ENCODE measurements at places on chromosomes 7 and 10.
A peak's percentile ranks its signal among the peaks of the same experiment; 100 is the strongest.

- DNase-seq, result no peak
Measured at GRCh38 chr10:123536176-123536845, 129.8 kb upstream of the GPR26 start.

DNA sequence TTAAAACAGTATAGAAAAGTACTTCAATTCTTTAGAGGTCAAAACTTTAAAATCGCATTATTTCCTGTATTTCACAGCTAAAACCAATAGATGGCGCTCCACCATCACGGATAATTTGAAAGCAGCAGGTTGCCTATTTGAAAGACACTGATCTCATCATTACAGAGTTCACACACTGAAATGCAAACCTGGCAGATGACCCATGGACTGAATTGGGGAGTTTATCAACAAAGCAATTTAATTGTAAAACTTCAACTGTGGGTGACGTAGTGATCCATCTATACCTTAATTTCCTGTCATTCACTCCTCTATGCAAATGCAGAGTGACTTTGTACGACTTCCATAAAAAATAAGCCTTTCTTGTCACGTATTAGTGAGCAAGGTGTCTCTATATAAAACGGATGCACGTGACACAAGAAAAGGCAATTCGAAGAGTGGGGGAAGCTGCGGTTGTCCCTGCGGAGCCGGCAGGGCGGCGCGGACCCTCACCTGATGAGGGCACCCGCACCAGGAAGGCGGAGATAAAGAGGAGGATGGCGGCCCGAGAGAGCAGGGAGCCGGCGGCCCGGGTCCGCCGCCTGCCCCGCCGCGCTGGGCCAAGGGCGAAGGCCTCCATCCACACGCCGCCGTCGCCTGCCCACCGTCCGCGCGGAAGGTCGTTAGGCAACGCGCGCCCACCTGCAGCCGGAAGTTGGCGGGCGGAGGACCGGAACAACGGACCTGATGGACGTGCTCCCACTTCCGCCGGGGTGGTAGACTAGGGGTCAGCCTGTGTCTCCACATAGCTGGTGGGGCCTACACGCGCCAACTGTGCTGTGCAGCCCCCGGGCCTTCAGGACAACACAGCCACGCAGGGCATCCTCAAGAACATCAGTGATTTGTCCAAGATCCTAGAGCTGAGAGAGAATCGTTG, at the start of gene ZPBP:
Gene ZPBP (minus strand): TSS at position 668 of the 913 bp plus-strand sequence. CDS start 52 bp downstream, at position 616.
- peak; percentile 35 for DNase-seq

GRCh38 chr10:79593377-79593776, 17.4 kb upstream of the SFTPA1 start:
- DNase-seq, result no peak

DNA sequence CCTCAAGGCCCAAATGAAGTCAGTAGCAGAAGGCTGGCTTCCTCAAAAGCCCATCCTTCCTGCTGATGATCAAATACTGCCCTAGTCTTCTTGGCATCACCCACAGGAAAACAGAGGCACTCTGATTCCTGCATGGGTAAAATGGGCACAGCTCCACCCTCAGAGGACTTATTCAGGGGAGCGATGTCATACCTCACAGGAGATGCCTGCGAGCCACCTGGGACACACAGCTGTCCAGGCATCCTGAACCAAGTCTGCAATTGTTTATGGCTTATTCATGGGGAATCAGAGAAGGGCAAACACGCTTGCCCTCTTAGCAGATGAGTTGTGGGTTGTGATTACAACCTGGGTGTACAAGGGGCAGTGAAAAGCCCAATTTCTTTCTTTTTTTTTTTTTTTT, 22.0 kb upstream of the LMTK2 start:
- no peak for DNase-seq

GRCh38 chr7:133601617-133602016, 348.7 kb downstream of the EXOC4 start:
- DNase-seq, result no peak

- DNase-seq, result no peak
Measured at GRCh38 chr7:140275069-140275965, 98.5 kb upstream of the KDM7A start.

GRCh38 chr7:18659746-18660145, 164.2 kb downstream of the HDAC9 start:
- DNase-seq, result no peak

DNA sequence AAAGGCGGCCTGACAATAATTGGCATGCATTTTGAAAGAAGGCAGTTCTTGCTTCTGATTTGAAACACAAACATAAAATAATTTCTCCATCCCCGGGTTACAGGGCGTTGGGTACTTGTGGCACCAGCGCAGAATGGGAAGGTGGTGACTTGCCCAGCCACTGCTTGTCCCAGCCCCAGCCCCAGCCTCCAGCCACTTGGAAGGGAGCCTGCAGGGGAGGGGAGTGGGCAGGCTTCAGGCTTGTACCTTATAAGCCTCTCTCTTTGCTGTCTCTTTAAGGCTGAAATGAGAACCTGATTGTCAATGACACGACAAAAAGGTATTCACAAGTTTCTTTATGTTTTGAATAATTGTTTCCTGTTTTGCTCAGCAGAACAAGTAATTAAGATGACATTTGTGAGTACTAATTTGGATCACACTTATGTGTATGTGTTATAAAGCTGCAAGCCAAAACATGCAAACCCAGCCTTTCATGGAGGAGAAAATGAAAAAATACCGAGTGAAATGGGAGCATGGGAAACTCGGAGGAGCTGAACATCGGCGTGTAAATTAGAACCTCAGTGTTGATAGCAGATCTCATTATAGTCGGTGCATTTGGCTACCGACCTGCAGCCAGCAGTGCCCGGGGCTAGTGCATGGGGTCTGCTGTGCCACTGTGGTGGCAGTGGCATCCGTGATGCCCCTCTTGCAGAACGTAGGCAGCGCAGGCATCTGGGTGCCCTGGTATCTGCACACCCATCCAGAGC, 129.9 kb downstream of the EBF3 start:
- DNase-seq, result no peak

- no peak for DNase-seq
Measured at GRCh38 chr10:95253007-95253406, 37.8 kb downstream of the PDLIM1 start.

DNA sequence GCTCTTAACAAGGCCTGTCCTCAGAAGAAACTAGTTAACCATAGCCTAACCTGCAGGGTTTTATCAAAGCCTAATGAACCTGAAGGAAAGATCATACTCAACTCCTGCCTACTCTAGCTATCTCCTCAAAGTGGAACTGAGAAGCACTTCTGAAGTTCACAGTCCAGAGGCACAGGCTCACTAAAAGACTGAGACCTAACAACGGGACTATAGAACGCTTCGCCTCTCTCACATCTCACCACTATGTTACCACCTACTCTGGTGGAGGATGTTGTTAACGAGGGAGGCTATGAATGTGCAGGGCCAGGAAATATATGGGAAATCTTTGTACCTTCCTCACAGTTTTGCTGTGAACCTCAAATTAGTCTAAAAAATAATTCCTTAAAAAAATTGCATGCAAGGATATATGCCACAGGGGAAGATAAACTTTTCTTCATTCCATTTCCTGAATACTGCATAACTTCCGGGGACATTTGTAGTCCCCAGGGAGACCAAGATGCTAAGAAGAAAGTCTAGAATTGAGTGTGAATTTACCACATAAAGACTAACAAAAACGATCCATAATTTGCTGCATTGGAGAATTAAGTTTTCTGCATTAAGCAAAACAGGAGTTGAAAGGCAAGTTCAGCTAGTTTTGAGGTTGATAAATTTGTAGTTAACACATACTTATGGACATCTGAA, 21.6 kb downstream of the LIPJ start:
- DNase-seq, result no peak

GRCh38 chr7:41334071-41334862, 368.6 kb downstream of the INHBA start:
- DNase-seq, result no peak

DNA sequence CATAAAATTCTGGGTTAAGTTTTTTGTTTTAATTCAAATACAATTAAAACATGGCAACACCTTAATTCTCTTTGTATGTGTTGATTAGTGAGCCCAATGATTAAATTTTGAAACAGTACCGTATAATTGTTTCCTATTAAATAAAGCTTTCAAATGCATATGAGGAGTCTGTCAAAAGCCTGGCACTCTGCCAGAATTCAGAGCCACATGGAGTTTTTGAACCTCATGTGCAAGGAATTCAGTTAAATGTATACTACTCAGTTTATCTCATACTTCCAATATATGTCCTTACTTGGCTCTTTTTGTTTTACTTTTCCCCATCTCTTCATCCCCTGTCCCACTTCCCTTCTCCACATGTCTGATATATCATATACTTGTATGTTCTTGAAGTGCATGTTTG, 165.6 kb upstream of the FAM3C start:
- no peak for DNase-seq

- DNase-seq, result no peak
Measured at GRCh38 chr7:155512246-155512887, 34.0 kb downstream of the CNPY1 start.

- no peak for DNase-seq
Measured at GRCh38 chr10:106913348-106913747, 251.2 kb downstream of the SORCS1 start.

DNA sequence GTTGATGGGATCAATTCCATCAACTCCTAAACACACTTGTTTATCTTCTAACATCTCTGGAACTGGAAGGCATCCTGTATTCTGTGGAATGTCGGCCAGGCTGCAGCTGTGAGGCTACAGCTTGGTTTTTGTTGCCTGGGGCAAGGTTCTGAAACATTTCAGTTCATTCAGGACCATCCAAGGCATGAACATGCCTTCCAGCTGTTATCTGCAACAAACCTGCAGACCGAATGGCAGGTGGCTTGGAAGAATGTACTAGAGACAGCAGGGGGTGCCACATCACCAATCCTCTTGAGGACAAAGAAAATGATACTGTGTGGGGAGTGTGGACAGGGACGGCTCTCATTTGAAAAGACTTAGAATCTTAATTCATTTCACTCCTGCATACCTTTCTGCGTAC, 12.4 kb downstream of the PAPOLB start:
- DNase-seq, result no peak

DNA sequence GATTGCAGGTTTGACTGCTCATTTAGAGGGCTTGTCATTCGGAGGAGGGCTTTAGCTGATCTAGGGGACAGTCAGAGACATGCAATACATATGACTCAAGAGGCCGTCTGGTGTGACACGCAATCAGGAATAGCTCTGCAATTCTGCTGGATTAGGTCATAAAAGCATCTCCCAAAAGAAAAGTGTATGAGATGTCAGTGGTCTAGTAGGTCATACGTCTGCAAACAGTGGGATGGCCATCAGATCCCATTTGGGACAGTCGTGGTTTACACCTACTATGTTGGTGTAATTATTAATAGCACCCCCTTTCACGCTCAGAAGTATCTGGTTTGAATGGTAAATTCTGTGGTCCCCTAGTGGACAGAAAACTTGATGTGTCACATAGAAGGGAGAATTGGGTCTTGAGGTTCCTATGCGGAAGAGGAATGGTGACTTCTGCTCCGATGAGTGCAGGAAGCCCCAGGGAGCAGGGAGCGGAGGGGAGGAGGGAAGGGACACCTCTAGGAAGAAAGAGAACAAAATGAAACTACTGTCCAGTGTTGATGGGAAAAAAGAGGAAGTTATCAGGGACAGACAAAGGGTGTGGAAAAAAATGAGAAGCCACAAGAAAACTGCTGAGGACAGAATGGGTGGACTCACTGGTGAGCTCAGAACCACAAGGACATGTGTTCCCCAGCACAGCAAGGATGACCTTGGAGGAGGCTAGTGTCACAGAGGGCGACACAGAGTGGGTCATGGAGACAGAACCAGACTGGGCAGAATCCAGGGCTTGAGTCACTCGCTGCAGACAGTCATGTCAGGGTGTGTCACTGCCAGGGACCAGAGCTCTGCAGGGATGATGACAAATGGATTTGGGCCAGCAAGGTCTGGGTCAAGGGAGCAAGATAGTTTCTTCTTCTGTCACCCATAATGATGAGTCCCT, 59.9 kb downstream of the MAP3K8 start:
- DNase-seq, result no peak

DNA sequence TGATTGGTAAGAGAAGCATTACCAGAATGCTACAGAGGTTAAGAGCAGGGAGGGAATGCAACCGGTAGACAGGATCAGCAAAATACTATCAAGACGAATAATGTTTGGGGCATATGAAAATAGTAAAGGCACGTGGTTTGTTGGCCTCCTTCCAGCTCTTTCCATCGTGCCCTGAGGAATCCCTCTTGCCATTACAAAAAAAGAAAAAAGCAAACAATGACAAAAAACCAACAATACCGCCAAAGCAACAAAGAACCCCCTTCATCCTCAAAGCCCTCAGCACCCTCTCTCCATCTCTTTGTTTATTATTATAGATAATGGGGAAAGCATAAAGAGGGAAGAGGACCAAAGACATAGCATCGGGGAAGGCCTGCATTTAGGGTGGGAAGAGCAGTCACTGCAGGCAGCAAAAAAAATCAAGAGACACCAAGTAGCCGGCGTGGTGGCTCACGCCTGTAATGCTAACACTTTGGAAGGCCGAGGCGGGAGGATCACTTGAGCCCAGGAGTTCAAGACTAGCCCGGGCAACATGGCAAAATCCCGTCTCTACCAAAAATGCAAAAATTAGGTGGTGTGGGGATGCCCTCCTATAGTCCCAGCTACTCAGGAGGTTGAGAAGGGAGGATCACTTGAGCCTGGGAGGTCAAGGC, 78.0 kb downstream of the HIP1 start:
- no peak for DNase-seq

DNA sequence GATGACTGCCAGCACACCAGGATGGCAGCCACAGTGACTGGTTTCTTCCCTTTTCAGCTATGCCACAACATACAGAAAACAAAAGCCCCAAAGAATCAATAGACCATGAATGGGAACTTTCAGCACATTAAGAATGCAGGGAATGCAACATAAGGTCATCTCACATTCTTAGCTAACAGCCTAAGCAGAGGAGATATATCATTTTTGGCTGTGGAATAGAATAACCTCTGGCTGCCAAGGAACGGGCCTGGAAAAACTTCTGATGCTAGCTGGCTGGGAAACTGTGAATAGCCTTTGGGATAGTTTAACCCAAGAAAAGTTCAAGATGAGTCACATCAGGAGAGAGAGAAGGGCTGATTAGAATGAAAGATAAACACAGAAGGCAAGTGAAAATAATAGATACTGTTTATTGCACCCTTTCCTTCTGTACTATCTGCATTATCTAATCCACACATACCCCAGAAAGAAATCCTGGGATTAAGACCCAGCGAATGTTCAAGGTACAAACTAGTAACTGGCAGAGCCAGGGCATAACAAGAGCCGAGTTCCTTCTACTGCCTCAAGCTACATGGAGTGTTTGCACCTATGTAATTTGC, 169.2 kb downstream of the SEMA3A start:
- no peak for DNase-seq

GRCh38 chr10:75887369-75887768, 455.9 kb downstream of the LRMDA start:
- DNase-seq, result no peak

- no peak for DNase-seq
Measured at GRCh38 chr10:80509403-80510161, 28.1 kb upstream of the SH2D4B start.

DNA sequence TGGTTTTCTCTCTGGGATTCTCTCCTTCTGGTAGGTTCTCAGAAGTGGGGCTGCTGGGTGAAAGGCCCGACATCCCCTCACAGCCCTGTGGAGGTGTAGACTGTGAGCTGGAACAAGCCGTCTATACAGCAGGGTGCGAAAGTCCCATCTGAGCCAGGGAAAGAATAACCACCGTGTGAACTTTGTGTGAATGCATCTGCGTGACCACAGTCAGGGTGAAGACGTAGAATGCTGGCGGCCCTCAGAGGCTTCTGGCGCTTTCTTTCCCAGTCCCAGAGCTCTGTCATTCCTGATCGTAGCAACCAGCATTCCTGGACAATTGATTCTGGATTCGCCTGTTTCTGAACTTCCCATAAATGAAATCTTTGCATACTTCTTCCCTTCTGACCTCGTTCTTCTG, 30.0 kb downstream of the ELFN1 start:
- DNase-seq, result no peak
